Umbilical cord (tissue), 2 donors: ENCODE measurements at places on chromosomes 11 and 22.

DNA sequence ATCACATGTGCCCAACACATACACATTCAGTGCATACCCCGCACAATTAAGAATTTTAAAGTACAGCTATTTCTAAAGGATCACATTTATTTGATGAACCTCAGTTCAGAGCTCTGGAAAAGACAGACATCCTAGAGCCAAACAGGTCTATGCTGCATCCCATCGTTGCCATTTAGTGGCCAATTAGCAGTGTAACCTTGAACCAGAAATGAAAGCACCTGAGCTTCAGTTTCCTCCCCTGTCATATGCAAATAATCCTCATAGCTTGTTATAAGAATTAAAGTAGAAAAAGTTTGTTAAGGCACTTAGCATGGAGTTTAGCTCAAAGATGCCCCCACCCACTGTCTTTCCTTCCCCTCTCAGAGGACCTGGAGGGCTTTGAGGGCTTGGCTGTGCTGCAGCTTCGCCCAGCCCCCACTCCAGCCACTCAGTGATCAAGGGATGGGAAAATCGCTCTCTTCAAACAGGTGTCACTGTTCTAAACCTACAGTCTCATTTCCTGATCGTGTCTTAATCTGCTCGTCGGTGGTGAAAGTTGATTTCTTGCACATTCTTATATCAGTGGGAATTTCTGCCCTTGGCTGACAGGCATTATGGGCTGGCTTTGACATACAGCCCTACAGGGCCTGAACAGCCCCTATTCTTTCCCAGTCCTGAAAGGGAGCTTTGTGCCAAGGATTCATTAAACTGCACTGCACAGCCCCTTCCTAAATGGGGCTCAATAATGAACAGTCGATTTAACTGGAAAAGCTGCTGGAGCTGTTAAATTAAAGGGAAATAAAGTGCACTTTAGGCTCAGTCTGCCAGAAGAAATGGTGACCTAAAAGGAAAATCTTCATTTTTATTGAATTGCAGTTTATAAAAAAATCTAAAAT, 23.3 kb upstream of the FAM181B start:
- DNase-seq, result no peak

GRCh38 chr22:44523981-44524759, 26.1 kb upstream of the RTL6 start:
- DNase-seq, result peak; percentile 96

- no peak for DNase-seq
These were observed 64.9 kb downstream of the NECTIN1 start for GRCh38 chr11:119664063-119664572.

GRCh38 chr11:34929794-34930763, 13.7 kb downstream of the PDHX start:
- no peak for DNase-seq

- DNase-seq, result no peak
These were observed 55.8 kb upstream of the RRAS2 start for GRCh38 chr11:14414470-14415461.

- no peak for DNase-seq
These were observed 3.3 kb downstream of the KDELR3 start for GRCh38 chr22:38471237-38471636.

GRCh38 chr11:62504158-62504973, 42.2 kb downstream of the AHNAK start:
- DNase-seq, result peak; percentile 24

DNA sequence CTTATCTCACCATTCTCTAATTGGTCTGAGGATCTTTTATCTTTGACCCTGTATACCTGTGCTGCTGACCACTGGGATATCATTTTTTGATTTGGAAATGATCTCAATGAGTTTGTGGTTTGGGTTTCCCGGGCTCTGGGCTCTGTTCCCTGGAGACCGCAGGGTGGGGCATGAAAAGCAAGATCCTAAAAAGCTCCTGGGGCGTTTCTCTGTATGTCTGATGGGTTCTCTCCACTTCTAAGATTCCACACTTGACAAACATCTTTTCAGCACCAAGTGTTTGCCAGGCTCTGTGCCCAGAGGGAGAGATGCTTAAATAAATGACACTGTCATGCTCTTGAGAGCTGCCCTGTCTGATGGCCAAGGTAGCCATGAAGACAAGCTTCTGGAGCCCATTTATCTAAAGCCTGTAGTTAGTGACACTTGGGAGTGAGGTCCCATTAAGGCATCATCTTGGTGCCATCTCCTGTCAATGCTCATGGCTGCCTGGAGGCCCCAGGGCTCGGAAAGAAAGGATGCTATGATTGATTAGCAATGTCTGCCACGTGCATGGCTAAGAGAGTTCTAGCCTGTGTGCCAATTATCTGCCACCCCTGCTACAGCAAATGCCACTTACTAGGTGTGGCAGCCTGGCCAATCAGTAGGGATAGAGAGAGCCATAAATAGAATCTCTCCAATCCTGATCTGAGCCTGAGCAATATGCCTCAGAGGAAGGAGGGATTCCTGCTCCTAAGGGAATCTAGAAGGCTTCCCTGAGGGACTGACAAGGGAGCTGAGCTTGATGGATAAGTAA, 531.6 kb downstream of the MN1 start:
- no peak for DNase-seq

DNA sequence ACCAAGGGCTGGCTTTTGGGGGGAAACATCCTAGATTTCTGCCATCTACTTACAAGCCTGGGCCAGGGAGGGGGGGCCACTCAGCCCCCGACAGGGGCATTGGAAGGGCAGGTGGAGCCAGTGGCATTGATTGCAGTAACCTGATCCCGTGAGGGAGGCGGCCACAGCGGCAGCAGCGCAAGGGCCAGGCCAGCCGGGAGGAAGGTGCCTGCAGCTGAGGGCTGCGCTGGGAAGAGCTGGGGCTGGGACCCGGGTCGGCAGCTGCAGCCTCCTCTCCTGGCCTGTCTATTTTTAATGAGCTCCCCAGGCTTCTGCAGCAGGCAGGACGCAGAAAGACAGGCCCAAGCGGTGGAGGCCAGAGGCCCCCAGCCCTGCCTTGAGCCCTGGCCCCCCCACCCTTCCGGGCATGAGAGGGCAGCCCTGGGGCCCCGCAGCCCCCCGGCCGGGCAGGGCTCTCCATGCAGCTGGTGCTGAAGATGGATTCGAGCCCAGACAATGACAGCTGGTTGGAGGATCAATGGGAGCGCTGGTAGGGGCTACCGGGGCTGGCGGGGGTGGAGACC, 10.6 kb downstream of the FREY1 start:
- no peak for DNase-seq

GRCh38 chr11:72127923-72128322, 7.6 kb upstream of the FOLR3 start:
- DNase-seq, result no peak

DNA sequence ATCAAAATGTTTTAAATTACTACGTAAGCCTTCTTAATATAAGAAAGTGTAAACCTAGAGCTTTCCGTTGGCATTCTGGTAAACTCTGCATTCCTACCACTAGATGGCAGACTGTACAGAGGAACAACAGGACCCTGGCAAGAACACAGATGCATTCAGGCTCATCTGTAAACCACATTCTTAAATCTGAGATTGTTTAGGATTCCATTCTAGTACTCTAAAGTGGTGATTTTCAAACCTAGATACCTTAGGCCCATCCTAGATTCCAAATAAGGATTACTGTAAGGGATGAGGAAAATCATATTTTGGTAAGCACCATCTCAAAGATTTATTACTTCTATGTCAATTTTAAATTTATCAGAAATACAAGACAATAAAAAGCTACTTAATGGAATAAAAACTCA, 26.9 kb downstream of the PICALM start:
- DNase-seq, result peak; percentile 92
